ENCODE measurements at places on chromosomes 7 and 10. TPM values are rescaled to one million over a fixed set of nuclear protein-coding genes. Genes with fewer than 3 reads are reported as not detected.
A peak's percentile ranks its signal among the peaks of the same experiment; 100 is the strongest.

ZNF518A gene
- 9.1 TPM for total RNA-seq

UNCX gene
- not detected for total RNA-seq

GRCh38 chr7:128408709-128409595, 830 bp downstream of the IMPDH1 start:
- peak; percentile 88 for DNase-seq

DNA sequence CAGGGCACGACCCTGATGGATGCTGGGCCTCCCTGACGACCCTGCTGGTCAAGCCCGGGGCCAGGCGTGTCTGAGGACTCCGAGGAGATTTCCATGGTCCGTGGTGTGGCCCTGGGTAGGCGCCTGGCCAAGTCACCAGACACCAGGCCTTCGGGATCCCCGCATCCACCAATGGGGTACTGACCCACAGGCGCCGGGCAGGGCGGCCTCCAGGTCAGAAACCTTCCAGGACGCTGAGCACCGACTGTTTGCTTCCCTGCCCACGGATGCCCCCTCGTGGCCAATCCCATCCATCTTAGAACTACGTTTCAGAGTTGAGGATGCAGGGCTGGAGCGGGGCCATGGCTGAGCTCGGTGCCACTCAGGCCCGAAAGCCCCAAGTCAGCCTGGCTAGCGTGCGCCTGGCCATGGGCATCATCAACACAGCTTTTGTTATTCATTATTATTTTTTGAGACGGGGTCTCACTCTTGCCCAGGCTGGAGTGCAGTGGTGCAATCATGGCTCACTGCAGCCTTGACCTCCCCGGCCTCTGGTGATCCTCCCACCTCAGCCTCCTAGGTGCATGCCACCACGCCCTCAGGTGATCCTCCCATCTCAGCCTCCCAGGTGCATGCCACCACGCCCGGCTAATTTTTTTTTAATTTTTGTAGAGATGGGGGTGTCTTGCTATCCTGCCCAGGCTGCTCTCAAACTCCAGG, 7.1 kb upstream of the AMZ1 start:
- peak; percentile 70 for DNase-seq

GRCh38 chr7:16954321-16954720, 72.5 kb upstream of the AGR3 start:
- DNase-seq: no peak

GRCh38 chr10:52420656-52421055, 106.6 kb downstream of the DKK1 start:
- no peak for DNase-seq

WNT16 gene
- 23.9 TPM for total RNA-seq

DNA sequence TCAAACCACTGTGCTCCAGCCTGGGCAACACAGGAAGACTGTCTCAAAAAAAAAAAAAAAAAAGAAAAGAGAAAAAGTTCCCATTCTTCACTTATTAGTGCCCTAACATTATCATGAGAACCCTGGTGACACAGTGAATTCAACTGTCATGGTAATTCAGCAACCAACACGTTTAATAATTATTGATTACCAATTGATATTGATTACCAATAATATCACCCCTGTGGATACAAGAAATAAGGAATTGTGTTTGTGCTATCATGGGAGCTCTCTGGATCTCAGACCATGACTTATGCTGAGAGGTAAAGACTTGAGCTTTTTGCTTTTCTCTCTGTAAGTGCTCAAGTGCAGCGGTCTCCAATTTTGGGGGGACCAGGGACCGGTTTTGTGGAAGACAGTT, 195.3 kb downstream of the TPST1 start:
- peak; percentile 28 for DNase-seq

DNA sequence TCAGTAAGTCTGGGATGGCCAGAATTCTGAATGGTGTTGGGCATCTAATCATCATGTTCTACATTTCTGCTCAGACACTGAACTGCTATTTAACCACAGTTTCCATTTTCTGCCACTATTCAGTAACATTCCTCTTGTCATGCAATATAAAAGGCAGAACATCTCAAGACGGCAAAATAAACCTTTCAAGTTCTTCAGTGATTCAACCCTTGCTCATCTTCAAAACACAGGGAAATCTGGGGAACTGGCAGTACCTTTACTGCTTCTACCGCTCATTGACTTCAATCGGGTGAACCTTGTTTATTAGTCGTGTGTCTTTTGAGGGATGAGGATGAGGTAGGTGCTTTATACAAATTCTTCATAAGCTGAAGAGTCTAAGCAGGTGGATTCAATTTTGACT, 184.7 kb upstream of the ANK3 start:
- DNase-seq: no peak

DNA sequence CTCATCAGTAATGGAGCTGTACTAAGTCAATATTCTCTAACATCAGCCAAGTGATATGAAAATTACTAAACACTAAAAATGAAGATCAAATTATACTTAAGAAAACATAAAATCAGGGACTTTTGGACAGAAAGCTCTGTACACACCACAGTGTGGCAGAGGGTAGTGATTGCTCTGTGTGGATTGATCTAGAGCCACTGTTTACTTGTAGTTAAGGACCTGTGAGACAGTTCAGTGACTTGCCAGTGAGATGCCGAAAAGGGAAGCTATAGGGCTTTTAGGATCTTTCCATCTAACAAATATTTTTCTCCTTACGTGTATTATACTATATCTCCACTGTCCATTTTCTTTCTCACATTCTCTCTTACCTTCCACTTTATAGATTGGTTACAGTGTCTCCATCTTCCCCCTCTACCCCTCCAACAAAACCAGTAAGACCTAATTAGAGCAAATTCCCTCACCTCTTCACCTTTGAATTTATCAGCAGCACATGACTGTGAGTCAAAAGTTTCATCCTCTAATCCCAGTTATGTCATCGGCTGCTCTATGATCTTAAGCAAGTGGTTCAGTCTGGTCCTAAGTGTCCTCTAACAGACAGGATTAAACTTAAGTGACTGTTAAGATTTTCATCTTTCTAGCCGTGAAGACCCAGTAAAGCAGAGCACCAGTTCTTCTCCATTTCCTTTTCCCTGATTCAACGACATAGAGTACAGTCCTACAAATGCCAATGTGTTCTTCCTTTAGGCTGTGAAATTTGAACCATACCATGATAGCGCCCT, 6.9 kb downstream of the PIK3CG start:
- DNase-seq: no peak

DNA sequence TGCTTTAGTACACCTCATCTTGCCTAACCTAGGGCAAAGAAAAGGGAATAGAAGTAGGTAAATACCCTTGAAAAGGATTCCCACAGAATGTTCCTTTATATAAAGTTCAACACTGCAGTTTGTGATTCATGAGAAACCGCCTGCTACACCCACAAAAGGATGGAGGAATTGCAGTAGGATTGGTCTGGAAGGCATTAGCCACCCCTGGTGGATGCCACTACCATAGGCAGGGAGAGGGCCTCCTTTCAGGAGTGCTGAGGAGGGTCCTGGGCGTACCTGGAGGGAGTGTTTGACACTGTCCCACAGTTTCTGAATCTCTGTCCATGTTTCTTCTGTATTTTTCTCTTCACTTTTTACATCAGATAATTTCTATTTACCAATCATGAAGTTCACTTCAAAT, 221.8 kb upstream of the TMEM72 start:
- DNase-seq: no peak

VWA2 gene
- total RNA-seq: 21.5 TPM

H2BK1 gene
- total RNA-seq: not detected

DNA sequence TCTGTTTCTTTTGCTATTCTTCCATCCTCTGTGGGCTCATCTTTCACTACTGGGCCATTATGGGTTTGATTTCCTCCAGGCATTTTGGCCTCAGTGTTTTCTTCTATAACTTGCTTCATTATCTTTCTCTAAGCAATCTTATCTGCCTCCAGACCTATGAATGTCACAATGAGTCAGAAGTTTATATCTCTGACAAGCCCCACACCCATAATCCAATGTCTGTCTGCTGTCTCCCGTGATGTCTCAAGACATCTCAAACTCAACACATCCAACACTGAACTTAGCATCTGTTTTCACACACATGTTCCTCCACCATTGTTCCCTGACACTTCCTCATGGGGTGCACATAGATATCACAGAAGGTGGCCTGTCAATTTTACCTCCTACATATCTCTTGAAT, 46.7 kb upstream of the RHOBTB1 start:
- DNase-seq: no peak

DNA sequence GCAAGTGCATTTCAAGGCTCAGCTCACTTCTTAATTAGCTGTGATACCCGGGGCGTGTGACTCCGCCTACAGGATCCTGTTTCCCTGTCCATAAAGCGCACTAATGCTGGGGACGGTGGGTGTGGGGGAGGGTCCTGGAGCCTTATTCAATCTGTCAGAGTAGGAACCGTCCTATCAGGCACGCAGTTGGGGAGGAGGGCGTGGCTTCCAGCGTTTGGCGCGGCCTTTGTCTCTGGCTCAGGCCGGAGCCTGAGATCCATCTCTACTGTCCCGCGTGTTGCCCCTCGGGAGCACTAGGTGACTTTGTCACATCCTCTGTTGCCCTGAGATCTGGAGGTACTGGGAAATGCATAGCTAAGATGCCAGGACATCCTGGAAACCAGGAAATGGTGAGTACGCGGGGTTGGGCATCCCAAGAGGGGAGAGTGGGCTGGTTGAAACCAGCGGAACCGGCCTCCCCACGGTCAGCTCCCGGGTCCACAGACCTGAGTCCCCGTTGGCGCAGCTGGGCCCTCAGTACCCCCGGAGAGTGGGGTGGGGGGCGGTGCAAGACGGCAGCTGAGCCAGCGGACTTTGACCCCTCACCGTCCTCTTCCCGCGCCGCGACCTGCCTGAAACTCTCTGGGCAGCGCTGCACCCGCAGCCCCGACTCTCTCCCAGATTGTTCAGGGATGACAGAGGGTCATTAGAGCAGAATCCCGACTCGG, 104.4 kb upstream of the ZNF92 start:
- no peak for DNase-seq

LEP gene
- 7.3 TPM for total RNA-seq

GRCh38 chr10:22505911-22506685, 160.8 kb downstream of the SPAG6 start:
- no peak for DNase-seq

GRCh38 chr10:89426230-89426868, 12.0 kb downstream of the IFIT5 start:
- DNase-seq: no peak

GRCh38 chr7:43650457-43651052, 67.6 kb downstream of the STK17A start:
- no peak for DNase-seq

GRCh38 chr10:123729523-123729922, 63.4 kb downstream of the GPR26 start:
- peak; percentile 7 for DNase-seq

DNA sequence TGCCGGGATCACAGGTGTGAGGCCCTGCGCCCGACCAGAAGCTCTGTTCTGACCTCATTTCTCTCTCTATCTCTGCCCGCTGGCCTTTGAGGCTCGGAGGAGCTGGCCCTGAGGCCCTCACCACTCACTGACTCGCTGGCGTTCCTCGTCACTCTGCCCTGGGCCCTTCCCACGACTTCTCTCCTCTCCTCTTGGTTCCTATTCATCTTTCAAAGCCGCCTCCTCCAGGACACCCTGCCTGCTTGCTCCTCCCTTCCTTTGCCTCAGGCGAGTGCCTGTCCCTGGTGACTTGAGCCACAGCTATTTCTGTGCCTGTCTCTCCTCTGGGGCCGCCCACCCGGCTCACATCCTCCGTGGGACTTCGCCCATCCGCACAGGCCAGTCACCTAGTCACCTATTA, 17.3 kb upstream of the ADGRA1 start:
- DNase-seq: no peak

OR6B1 gene
- total RNA-seq: not detected

- DNase-seq: no peak
These were observed 220.5 kb downstream of the AUTS2 start for GRCh38 chr7:69818636-69819332.

DNA sequence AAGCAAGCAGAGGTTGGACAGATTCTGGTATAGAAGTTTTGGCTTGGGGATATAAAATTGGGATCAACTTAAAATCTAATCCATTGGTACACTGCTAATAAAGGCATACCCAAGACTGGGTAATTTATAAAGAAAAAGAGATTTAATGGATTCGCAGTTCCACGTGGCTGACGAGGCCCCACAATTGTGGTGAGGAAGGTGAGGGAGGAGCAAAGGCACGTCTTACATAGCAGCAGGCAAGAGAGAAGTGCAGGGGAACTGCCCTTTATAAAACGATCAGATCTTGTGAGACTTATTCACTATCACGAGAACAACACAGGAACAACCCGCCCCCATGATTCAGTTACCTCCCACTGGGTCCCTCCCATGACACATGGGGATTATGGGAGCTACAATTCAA, 9.7 kb downstream of the ACADSB start:
- no peak for DNase-seq

- no peak for DNase-seq
These were observed 10.7 kb upstream of the FAM13C start for GRCh38 chr10:59373071-59373470.

ZPBP gene
- total RNA-seq: not detected

HOXA7 gene
- 26.1 TPM for total RNA-seq

GRCh38 chr10:15652757-15653156, 67.0 kb downstream of the ITGA8 start:
- DNase-seq: no peak

- DNase-seq: no peak
These were observed 119.9 kb downstream of the SLC16A9 start for GRCh38 chr10:59589796-59590195.

GPER1 gene
- 1.1 TPM for total RNA-seq

DNA sequence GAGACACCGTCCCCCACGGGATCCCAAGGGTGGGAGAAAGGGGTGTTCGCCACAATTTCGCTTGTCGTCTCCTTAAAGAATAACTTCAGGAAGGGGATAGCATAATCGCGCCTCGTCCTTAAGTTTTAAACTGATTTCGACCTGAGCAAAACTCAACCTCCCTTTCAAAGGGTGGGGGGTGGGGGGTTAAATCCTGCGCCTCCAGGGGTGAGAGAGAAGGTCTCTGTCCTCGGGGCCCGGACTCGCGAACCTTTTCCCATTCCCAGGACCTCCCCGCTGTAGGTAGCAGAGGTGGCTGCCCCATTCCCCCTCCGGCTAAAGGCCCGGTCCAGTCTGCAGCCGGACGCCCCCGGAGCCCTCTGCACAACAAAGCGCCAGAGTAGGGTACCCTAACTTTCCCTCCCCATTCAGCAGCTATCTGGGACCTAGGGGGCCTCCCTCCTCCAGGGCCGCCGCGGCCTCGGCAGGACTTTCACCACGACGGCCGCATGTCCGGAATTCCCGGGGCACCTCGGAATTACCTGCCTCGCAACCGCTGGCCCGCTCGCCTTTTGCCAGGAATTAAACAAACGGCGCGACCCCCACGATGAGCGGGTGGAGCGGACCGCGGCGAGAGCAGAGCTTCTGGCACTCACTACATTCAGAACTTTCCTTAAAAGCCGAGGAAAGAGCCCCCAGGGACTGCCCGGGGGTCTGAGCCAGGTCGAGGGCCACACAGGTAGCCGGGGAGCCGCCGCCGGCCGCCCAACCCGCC, 1.7 kb downstream of the CDK6 start:
- peak; percentile 32 for DNase-seq

CHRM2 gene
- total RNA-seq: 0.15 TPM

DNA sequence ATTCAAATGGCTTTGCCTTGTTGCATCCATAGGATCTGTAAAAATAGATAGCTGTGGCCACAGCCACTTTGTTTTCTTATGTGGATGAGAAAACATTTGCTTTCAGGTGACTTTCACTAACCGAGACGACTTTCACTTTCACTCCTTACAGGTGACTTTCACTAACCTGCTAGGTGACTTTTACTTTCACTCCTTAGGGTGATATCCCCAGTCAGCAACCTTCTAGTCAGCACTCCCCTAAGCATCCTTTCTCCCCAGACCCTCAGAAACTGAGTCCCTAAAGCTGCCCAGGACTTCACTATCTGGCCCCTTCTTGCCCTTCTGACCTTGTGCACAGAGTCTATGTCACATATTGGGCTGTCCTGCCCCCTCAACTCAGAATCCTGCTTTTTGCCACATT, 177.5 kb downstream of the RELN start:
- DNase-seq: no peak

NPVF gene
- not detected for total RNA-seq

Data from lower leg skin (tissue), 4 donors.